Endothelial cell (in vitro differentiated cells): ENCODE measurements at places on chromosomes 12 and 14.

DNA sequence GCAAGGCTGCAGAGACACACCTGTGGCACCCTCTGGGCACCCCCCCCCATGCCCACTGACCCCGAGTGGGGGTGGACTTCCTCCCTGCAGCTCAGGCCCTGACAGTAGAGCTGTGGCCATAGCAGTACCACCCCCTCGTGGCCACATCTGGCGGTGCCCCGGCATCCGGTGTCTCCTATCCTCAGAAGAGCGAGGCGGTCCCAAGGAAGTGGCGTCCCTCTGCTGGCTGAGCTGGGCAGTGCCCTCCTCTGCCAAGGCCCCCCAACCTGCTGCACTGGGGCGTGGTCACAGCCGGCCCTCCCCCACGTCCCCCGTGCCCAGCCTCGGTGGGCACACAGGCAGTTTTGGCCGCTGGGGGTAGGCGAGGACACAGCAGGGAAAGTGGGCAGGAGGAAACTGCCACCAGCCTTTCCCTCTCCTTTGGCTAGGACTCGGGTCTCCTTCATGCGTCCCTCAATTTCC is 6.0 kb upstream of the SLC6A12 start:
- peak; percentile 91 for DNase-seq

DNA sequence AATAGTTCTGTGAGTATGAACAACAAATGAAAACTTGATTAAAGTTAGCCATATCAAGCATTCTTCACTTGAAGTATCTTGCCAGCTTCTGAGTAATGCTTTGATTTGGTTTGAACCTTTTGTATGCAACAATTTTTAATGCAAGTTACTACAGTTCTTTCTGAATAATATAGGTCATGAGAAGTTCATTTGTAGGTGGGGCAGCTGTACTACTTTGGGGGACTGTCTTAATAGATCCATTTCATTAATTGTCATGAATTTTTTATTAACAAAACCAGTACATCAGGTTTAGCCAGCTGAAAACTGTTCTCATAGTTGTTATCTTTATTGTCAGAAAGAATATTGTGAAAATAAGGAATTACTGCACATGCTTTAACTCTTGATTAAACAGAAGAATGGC is 142.7 kb downstream of the FOXA1 start:
- no peak for DNase-seq

DNA sequence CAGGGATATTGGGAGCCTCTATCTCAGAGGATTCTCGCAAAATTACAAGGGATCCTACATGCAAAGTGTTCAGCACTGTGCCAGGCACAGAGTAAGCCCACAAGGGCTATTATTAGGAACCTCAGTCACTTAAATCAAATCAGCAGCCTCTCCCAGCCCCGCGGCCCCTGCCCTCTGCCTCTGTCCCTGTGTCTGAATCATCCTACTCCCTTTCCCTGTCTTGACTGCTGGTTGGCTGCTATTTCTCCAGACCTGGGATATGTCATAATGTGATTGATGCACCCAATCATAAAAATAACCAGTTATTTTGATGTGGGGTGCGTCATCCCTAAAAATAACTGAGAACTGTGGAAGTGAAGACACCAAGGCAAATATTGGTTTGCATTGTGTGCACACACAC is 176.3 kb downstream of the KSR2 start:
- no peak for DNase-seq

DNA sequence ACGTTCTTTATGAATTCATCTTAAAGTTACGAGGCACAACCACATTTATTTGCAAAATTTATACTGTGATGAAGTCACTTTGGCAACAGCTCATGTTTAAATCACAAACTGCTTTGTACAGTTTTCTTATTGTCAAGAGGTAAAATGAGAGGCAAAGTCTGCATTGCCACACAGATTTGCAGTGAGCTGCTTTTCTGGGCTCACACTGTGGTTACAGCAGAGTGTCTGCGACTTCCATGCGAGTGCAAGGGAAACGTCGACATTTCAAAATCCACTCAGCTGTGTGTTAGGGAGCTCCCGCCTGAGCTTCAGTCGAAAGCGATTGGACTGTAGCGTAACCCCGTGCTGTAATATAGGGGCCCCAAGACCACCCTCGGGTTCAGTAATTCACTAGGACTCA is 13.0 kb downstream of the MTA1 start:
- no peak for DNase-seq

DNA sequence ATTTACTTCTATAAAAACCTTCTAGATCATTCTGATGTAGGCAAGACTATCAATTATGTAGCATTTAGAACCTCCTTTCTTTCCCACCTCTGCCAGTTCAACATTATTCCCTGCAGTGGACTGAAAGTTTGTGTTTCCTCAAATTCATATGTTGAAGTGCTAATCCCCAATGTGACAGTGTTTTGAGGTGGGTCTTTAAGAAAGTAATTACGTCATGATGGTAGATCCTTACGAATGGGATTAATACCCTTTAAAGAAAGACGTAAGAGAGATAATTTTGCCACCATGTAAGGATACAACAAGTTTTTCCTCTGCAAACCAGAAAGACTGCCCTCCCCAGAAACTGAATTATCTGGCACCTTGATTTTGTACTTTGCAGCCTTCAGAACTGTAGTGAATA is 1489.7 kb upstream of the SEL1L start:
- no peak for DNase-seq

- no peak for DNase-seq
Observed at GRCh38 chr12:132323171-132324010, 6.0 kb downstream of the GALNT9 start.

GRCh38 chr12:130967636-130968035 is 13.9 kb downstream of the ADGRD1 start:
- DNase-seq, result no peak

- DNase-seq, result peak; percentile 9
Observed at GRCh38 chr14:59123531-59123930, 64.9 kb upstream of the DAAM1 start.

GRCh38 chr14:96252999-96253539 is 2.9 kb upstream of the BDKRB1 start:
- no peak for DNase-seq

- no peak for DNase-seq
Observed at GRCh38 chr12:93319523-93320050, 58.1 kb upstream of the NUDT4 start.

DNA sequence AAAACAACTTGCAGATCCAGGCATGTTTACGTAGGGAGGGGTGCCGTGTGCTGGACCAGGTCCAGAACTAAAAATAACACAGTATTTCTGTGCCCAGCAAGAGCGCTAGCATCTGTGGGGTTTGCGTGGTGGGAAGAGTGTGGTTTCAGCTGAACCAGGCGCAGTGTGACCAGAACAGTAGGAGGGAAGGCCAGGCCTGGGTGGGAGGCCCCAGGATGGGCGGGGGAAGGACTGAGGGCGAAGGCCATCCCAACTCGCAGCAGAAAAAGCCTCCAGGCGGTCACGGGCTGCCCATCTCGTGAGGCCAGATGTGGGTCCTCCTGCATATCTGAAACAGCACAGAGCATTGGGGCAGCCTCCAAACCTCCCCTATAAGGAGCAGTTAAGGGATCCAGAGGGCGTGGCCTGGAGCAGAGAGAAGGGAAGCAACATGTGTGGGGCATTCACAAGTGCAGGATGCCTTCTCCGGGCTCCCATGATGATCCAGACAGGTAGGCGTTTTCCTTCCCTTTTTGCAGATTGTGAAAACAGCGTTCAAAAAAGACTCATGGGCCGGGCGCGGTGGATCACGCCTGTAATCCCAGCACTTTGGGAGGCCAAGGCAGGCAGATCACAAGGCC is 17.8 kb upstream of the CD9 start:
- DNase-seq, result no peak

- no peak for DNase-seq
Observed at GRCh38 chr14:104386151-104386841, 193.3 kb upstream of the C14orf180 start.
